Stimulated activated CD4-positive, alpha-beta T cell treated with anti-CD3 and anti-CD28 coated beads, Interleukin-15, amount 100 ng/mL, for 48 hours (primary cell): ENCODE measurements at places on chromosomes 7 and 10.

GRCh38 chr7:41306486-41306885 is 396.4 kb downstream of the INHBA start:
- no peak for DNase-seq

GRCh38 chr7:157990226-157990880 is 597.3 kb downstream of the PTPRN2 start:
- DNase-seq: no peak

- no peak for DNase-seq
Observed at GRCh38 chr10:106960812-106961211, 203.7 kb downstream of the SORCS1 start.

DNA sequence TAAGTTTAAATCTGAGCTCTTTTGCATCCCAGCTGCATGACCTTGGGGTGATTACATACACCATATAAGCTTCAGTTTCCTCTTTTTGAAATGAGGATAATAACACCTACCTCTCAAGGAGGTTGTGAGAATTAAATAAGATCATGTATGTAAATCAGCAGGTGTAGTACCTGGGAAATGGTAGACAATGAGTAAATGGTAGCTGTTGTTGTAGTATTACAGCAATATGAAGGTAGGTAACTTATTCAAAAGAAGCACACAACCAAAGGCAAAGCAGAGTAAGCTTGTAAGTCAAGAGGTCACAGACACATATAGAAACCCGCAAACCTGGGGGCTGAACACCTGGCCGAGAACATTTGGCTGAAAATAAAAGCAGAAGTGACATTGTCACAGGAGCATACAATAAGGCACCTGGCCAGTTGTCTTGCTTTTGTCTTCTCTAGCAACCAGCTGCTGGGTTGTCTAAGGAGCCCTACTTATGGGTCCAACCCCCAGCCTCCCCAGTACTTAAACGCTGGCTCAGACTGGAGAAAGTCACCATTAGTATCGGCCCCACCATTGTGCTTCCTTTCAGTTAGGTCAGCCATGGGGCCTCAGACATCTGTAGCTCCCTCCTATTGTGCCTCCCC is 203.6 kb upstream of the MKLN1 start:
- no peak for DNase-seq

GRCh38 chr10:44932517-44933450 is 21.6 kb downstream of the TMEM72 start:
- peak; percentile 79 for DNase-seq

GRCh38 chr7:129238546-129238945 is 13.7 kb downstream of the AHCYL2 start:
- DNase-seq: no peak

- no peak for DNase-seq
Observed at GRCh38 chr7:17103984-17104383, 194.5 kb upstream of the AHR start.

- DNase-seq: no peak
Observed at GRCh38 chr10:132099389-132100090, 33.8 kb downstream of the JAKMIP3 start.
